NCI-H460 (cell line): ENCODE measurements at places on chromosomes 1 and 21.

DNA sequence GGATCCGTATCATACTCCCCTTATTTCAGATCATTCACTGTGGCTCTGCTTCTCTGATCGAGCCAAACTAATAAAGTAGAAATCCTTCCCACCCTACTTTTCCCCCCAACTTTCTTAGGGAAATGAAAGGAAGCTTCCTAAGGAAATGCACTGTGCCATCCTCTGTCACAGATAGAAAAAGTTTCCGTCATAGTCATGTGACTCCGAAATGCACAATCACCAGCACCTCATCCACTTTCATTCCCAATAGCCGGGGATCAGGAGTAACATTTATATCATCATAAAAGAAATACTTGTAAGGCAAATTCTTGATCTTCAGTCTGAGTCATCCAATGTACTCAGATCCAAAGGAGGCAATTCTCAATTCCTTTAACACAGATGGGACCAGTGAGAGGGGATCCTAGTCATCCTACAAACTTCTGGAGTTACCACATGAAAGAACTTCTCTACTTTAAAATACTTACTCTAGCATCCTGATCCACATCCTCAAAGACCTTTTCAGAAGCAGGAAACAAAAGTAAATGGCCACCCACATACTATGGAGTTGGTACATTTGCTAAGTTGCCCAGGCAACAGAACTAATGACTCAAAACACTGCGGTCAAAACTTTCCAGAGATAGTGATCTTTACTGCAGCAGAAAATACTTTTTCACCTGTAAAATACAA, 97.8 kb upstream of the ZC3H11B start:
- no peak for DNase-seq

- DNase-seq = peak; percentile 41
Measured at GRCh38 chr1:94805912-94806311, 14.2 kb upstream of the SLC44A3 start.

DNA sequence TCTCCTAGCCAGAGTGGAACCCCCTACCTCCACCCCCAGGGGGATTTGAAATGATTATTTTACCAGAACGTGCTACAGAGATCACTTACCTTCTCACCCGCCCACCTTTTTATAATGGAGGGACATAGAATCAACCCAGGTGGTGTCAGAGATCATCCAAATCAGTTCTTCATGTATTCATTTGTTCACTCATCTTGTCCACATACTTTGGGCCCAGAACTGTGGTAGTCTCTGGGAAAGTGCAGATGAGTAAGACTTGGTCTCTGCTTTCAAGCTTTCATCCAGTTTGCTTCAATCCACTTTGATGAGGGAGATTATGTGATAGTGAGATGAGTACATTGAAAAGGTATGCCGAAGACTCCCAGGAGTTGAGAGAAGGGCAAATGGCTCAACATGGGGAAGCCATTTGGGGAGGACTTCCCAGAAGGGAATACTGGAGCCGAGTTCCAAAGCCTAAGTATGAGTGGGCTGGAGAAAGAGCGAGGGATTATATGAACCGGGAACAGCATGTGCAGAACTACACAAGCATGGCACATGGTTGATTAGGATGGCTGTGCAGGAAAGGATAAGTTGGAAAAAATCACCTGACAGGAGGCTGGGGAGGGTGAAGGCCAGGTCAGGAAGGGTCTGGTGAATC, 1.9 kb downstream of the FGGY start:
- no peak for DNase-seq

GRCh38 chr1:111750856-111751255, 4.8 kb upstream of the DDX20 start:
- DNase-seq = no peak

- no peak for DNase-seq
Measured at GRCh38 chr1:44293761-44294315, 61.2 kb downstream of the ERI3 start.

DNA sequence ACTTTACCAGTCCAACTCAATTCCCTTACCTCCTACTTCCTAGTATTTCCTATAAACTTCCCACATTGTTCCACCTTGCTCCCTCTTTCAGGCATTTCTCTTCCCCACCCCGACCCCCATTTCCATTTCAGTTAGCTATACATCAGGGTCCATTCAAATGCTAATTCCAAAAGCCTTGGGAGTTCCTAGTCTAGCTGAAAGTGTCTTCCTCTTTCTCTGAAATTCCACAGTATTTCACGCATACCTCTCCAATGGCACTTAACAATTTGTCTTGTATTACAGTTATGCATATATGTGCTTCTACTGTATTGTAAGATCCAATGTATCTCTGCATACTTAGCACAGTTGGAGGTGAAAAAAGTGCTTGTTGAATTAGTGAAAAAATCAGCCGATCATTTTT, 94.9 kb downstream of the ZNF644 start:
- DNase-seq = no peak

DNA sequence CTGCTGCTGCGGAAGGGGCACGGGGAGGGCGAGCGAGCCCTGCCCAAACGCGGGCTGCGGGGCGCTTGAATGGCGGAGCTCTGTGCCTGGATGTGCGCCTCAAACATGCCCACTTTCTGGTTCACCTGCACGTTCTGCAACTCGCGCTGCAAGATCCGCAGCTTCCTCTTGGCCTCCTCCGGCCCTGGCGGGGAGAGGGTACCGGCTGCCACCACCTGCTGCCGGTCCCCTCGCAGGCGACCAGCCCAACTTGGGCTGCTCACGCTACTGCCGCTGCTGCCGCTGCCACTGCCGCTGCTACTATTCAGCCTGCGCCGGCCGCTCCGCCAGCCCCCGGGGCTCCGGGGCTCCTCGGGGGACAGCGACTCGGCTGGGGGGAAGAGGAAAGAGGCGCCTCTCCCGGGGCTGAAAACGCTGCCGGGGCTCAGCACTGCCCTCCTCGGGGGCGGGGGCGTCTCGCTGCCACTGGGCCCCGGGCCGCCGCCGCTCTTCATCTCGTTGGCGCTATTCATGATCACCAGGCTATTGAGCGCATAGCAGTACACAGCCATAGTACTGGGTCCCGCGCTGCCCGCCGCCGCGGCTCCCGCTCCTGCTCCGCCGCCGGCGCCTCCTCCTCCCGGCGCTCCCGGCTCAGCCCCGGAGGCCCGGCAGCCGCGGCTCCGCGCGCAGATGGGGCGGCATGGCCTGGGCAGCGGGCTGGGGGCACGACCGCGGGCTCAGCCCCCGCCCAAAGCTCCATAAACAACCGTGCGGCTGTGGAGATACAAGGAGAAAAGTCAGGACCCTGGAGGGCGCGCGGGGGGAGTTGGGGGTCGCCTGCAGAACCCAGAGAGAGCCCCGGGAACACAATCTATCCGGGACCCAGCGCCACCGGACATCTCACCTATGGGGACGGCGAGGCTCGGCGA, 1.9 kb downstream of the ITPKB start:
- no peak for DNase-seq

GRCh38 chr1:201360486-201360885, 17.0 kb downstream of the TNNT2 start:
- DNase-seq = no peak

- no peak for DNase-seq
Measured at GRCh38 chr1:9068981-9069325, 482 bp downstream of the SLC2A5 start.

DNA sequence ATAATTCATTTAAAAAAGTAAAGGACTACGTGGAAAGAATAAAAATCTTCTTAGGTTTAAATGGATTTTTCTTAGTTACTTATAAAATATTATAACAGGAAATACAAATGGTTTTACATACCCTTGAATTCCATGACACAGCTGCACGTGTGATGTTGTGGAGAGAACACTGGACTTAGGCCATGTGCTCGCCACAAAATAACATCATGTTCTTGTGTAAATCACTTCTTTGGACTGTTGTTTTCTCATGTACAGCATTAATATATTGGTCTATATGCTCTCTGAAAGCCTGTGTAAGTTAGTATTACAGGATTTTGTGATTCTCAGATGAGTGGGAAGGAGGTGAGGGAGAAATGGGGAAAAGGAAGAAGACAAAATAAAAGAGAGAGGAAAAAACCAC, 228.2 kb downstream of the DNM3 start:
- DNase-seq = no peak
